ENCODE measurements at places on chromosomes 6 and 20. TPM values are rescaled to one million over a fixed set of nuclear protein-coding genes. Genes with fewer than 3 reads are reported as not detected.

FAM184A gene
- total RNA-seq, result 0.99 TPM

DNA sequence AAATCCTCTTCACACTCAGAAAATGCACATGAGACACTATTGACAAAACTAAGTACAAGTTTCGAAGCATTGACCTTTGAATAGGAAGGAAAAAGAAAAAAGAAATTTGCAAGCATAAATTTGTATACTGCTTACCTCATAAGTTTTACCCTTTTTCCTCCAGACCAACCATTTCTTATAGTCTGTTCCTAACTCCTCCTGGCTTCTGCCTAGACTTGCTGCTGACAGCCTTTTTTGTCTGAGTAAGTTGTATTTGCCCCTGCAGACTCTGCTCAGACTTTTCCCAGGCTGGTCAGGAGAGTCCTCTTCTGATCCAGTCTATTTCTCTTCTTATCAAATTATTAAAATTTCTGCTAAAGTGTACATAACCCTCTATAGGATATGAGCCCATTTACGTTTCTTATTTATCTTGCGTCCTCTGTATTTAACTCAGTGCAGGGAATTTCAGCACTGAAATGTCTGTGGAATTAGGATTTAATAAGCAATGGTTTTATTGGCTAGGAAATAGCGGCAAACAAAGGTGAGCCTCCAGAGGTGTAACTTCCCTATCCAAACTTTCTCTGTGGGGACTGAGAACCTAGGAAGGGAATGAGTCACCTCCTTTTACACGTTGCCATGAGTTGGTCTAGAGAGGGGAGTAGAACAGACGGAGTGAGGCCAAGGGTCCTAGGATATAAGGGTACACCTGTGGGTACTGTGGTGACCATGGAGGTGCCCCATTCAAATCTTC, 207.1 kb upstream of the MARCKS start:
- no peak for DNase-seq

DNA sequence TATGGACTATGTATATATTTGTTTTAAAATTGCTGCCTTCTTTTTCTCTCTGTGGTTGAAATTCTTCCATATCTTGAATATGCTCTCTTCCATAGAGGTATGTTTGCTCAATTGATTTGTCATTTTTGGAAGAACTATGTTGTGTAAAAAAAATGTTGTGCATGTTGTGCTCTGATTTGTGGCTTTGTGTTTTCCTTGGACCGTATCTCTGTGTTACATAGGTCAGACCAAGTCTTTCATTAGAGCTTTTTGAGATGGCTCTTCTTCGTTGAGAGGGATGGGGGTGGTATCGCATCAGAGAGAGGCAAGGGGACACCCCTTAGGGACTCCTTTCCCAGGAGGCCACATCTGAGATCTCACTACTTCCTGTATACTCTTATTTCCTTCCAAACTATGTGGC, 43.8 kb downstream of the TMEM244 start:
- no peak for DNase-seq

GRCh38 chr20:25220021-25220730, 24.7 kb downstream of the ENTPD6 start:
- no peak for DNase-seq

DNA sequence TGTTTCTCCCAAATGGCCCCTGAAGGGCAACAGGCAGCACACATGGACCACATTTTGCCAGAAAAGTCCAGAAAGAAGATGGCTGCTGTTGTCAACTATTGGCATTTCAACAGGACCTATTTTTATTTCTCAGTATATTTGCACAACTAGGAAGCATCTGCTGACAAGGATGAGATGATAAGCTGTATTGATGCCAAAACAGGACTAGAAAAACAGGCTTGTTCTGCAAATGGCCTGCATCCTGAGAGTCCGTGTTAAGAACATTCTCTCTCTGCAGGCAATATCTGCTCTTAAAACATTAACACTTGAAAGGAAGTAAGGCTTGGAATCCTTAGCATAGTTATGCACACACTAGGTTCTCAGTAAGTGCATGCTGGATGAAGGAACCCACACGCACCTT, 283.7 kb downstream of the ESR1 start:
- DNase-seq, result no peak

DNA sequence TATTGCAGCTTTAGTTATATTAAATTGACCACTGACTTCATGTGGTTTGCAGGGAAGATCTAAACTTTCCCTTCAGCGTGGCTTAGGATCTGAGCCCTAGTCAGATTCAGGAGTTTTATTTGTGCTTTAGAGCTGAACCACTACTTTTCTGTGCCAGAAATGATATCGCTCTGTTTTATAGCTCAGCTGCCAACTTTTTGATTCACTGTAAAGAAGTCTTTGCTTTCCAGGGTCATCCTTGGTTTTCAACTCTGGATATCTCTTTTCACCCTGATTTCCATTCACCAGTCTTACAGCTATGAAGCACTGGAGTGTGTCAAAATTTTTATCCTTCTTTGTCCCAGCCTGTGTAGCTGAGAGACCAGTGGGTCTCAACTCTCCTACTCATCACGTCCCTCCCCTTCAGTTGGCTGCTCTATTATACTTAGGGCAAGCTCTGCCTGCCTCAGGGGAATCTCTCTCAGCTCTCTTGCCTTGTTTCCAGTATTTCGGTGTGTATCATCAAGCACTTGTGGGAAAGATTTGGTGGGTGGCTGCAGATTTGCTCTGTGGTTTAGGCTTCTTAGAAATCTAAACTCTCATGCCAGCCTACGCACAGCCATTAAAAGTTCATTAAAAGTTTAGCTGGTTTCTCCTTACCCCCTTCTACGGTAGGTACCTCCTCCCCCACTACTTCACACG, 425.5 kb downstream of the TENT5A start:
- no peak for DNase-seq
